A172 (cell line): ENCODE measurements at places on chromosomes 3 and 15. TPM values are rescaled to one million over a fixed set of nuclear protein-coding genes. Genes with fewer than 3 reads are reported as not detected.

The GOLGA8T gene
- total RNA-seq = not detected in 2 replicates

The HYAL1 gene
- total RNA-seq = 0.72 and 2.3 TPM in 2 replicates

The NEDD4 gene
- 60.2 and 60.8 TPM in 2 replicates for total RNA-seq

- DNase-seq = no peak
Observed at GRCh38 chr15:68783226-68784058, 37.3 kb downstream of the ANP32A start.

DNA sequence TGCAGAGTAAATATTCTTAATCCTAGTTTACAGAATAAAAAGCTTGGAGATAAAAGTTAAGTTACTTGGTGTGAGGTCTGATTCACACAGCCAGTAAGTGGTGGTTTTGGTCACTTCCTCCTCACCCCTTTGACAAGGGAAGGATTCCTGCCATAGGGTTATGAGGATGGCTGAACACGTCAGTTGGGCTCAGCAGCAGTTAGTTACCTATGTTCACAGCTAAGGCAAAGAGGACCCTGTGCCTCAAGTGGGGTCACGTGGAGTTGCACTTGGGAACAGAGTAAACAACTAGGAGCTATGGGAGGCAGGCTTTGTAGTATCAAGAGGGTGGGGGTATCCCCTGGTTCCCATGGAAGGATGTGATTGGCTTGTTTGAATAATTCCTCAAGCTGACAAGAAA, 232.2 kb downstream of the UBE2E2 start:
- DNase-seq = no peak

GRCh38 chr3:194540274-194540905, 53.6 kb upstream of the ATP13A3 start:
- DNase-seq = no peak

The C3orf70 gene
- total RNA-seq = 2.1 and 2.4 TPM in 2 replicates

The UROC1 gene
- not detected in 2 replicates for total RNA-seq

- DNase-seq = no peak
Observed at GRCh38 chr3:191962324-191962723, 501.4 kb downstream of the PYDC2 start.

The TGM4 gene
- total RNA-seq = 0.10 and 0.65 TPM in 2 replicates

DNA sequence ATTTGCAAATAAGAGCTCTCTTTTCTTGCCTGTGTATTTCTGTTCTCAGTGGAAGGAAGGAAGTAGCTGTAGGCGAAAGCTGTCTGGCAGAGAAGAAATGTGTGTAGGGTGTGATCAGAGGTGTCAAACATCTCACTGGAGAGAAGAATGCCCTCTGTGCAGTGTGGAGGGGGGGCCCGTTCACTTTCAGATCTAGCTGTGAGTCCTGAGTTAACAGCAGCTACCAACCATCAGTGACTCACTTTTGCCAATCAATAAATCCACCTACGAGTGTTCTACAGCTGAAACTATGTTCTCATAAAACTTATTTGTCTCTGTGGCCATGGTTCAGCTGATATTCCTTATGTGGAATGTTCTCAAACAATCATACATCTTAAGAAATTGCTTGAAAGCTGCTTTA, 103.7 kb downstream of the FRMD4B start:
- no peak for DNase-seq

The ARGFX gene
- not detected in 2 replicates for total RNA-seq

- peak; percentile 75 for DNase-seq
Observed at GRCh38 chr3:135869439-135870105, 96.0 kb upstream of the PPP2R3A start.

The ARHGEF26 gene
- 7.4 and 7.7 TPM in 2 replicates for total RNA-seq

The FAM81A gene
- total RNA-seq = 0.78 and 1.3 TPM in 2 replicates

DNA sequence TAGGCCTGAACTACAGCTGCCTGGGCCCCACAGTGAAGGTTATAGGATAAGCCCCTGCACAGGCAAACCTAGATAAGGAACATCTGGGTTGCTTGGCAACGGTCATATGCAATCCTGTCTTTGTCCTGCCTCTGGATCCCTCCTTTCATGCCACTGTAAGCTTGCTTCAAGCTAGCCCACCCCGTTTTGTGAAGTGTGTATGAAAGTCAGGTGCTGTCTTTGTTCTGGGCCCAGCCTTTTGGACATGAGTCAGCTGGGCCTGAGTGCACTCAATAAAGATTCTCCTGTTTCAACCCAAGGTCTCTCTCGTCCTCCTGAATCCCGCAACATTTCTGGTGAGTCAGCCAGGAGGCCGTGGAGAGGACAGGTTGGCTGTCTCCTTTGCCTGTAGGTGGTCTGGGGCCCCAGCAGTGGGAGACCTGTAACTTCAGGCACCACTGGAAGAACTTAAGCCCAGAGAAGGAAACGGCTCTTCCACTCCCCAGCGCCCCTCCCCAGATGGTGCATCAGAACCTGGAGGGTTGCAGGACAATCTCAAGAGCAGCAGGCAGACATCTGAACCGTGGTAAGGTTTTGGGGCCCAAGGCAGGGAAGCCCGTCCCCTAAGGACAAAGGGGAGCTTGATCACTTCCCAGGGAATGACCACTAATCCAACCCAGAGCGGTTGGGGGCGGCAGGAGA, 8.3 kb upstream of the SLC9C1 start:
- no peak for DNase-seq

The NR2F2 gene
- total RNA-seq = 9.2 and 16.2 TPM in 2 replicates

GRCh38 chr15:31387479-31388118, 61.0 kb downstream of the KLF13 start:
- DNase-seq = peak; percentile 34

GRCh38 chr15:83194528-83194927, 13.1 kb downstream of the HDGFL3 start:
- DNase-seq = no peak

DNA sequence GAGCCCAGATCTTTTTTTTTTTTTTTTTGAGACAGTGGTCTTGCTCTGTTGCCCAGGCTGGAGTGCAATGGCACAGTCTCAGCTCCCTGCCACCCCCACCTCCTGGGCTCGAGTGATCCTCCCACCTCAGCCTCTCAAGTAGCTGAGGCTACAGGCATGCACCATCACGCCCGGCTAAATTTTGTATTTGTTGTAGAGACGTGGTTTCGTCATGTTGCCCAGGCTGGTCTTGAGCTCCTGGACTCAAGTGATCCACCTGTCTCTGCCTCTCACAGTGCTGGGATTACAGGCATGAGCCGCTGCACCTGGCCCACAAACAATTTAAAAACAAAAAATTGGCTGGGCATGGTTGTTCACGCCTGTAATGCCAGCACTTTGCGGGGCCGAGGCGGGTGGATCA, 22.6 kb upstream of the SLC6A6 start:
- no peak for DNase-seq

The AHSG gene
- not detected in 2 replicates for total RNA-seq

DNA sequence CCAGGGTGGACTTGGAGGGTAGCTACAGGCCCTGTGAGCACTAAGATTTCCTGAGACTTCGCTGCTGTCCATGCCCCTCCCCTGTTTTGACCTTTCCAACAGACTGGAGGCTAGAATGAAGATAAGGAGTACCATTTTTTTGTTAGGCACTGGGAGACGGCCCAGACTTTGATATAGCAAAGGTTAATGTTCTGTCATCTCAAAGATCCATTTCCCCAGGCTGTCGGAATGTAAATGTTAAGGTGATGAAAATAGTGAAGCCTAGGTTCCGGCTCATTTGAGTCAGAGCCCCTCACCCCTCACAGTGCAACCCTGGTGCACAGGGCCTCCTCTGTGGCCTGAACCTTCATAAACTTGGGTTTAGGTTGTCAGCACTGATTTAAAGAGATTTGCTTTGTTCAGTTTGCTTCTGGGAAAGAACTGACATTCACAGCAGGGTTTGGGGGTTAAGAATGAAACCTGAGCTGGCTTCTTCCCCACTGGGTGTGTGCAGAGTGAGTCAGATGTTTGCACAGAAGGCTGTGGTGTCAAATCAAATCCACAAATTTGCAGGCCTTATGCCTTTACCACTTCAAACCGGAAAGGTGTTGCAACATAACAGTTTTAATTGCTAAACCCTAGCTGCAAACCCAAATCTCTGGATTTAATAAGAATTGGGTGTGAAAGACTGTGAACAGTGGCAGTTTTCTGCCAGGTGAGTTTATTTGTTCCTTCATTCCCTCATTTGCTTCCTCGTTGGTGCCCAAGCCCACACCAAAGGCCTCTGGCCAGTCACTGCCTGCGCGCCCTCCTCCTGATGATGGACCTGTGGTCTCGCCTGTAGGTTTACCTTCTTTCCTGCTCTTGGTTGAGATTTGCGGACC, 20.6 kb upstream of the KCTD6 start:
- peak; percentile 95 for DNase-seq

DNA sequence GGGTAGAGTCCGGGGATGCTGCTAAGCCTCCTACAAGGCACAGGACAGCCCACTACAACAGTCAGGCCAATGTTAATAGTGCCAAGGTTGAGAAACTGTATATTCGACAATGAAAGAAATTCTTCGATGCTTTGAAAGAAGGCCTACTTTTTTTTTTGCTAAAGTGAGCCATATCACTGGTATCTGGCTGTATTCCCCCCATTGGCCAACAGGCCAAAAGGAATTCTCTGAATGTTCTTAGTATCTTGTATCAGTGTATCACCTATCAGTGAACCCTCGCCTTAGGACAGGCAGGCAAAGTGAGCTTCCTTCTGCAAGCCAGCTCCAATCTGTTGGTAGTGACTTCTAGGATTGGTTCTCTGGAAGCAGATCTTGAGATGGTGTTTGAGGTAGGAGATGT, 74.2 kb downstream of the SNTN start:
- DNase-seq = no peak

DNA sequence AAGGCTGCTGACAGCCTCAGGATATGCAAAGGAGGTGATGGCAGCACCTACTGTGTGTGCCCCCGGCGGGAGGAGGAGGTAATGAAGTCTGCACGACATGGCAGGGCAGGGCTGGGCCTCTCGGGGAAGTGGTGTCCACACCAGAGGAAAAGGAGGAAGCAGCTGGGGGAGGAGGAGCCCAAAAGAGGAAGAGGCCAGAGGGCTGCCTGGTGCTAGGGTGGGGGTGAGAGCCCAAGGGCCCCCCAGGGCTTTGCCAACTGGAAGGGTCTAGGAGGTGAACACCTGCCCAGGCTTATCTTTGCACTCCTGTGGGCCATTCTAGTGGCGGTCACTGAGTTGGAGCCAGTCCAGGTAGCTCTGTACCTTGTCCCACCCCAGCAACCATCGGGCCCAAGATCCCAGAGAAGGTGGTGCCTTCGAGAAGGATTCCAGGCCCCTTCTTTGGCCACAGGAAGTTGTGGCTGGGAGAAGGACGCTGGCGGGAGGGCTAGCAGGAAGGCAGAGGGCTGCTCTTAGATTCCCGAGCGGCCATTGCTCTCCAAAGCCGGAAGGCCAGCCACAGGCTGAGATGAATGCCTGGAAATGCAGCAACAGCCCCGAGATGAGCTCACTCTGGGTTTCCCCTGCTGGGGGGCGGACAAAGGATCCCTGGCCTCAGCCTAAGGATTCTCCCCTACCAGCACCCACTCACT, 7.0 kb downstream of the GNAI2 start:
- peak; percentile 64 for DNase-seq

- no peak for DNase-seq
Observed at GRCh38 chr3:139601191-139601961, 61.8 kb upstream of the RBP1 start.

The PXYLP1 gene
- total RNA-seq = 5.6 TPM in 2 replicates

DNA sequence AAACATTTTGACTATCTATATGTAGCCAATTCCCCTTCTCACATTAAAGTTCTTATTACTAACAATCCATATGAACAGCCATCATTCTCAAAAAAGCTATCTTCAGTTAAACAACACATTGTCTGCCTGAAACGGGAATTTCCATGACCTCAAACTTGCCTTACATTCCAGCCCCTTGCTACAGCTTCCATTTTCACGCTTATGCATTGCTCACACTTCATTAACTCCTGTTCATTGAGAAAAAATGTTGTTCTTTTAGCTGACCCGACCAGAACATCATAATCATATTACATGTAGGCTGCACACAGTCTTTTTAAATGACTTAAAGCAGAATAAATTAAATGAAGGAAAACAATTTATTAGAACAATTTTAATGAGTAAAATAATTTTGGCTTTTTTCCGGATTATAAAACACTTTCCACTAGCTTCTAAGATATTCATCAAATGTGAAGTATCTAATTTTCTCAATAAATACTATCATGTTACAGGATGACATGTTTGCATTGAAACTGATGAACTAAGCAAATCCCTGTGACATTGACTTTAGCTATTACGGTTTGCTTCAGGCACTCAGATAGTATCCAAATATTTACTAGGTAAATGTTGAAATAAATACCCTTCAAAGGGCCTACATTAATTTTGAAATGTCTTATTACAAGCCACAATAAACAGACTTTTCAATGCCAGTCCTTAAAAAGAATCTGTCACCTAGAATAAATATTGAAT, 49.9 kb downstream of the P3H2 start:
- DNase-seq = no peak

The C3orf22 gene
- total RNA-seq = not detected in 2 replicates

DNA sequence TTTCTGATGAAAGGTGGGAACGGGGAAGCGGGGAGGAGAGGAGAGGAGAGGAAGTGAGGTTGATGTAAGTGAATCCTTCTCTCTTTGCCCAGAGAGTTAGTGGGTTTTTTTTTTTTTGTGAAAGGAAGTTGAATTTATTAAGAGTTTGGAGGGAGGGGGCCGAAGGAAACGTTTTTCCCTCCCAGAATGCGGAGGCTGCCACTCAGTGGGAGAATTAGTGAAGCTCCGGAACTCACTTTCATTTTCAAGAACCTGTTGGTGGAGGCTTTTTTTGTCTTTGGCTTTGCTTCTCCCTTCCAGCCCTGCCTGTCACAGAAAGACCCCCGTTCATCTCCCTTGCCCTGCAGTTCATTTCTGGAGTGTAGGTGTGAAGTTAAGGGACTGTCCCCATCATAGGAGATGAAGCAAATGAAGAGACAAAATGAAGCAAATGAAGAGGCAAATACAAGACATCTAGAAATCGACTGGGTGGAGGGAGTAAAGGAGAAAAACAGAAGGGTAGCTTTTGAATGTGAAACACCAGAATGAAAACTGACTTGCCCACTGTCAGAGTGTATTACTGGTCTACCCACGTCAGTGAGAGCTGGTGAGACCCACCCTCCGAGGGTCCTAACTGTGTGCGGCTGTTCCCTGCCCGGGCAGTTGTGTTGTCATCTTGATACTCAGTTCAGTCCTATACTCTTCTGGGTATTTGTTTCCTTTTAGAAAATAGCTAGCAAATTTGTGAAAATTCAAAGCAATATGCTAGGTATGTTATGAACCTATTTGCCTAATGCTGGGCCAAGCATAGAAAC, 91.5 kb downstream of the ITPR1 start:
- peak; percentile 22 for DNase-seq

GRCh38 chr15:70195171-70195570, 97.5 kb upstream of the TLE3 start:
- no peak for DNase-seq

DNA sequence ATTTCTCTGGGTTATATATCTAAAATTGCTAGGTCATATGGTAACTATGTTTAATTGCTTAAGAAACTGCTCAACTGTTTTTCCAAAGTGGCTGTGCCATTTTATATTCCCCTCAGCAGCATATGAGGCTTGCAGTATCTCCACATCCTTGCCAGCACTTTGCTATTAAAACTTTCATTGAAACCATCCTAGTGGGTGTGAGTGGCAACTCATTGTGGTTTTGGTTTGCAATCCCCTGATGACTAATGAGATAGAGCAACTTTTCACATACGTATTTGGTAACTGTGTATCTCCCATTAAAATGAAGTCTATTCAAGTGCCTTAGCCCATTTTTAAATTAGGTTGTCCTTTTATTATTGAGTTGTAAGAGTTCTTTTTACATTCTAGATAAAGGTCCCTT, 17.3 kb downstream of the KPNA1 start:
- DNase-seq = peak; percentile 93
